Osteocyte (in vitro differentiated cells): ENCODE measurements at places on chromosomes 2 and 18. TPM values are rescaled to one million over a fixed set of nuclear protein-coding genes. Genes with fewer than 3 reads are reported as not detected.

- no peaks in the 10 kb centered on the region for H3K4me1 ChIP-seq
- H3K27me3 ChIP-seq: peaks cover 36% of the 10 kb centered on the region
- H3K36me3 ChIP-seq: no peaks in the 10 kb centered on the region
- no peak for DNase-seq
Measured at GRCh38 chr2:66559672-66560071, 124.7 kb downstream of the MEIS1 start.

SLC16A14 gene
- total RNA-seq: 18.9 and 21.6 TPM in 2 replicates

C2orf78 gene
- total RNA-seq: not detected in 2 replicates

CENPO gene
- total RNA-seq: 12.7 and 12.8 TPM in 2 replicates

- H3K27ac ChIP-seq: no peak overlapping the region
- H3K27me3 ChIP-seq: no peaks in the 10 kb centered on the region
- no peaks in the 10 kb centered on the region for H3K4me1 ChIP-seq
- H3K36me3 ChIP-seq: peaks cover 32% of the 10 kb centered on the region
- H3K4me3 ChIP-seq: no peak overlapping the region
Measured at GRCh38 chr2:231357048-231357447, 38.5 kb upstream of the B3GNT7 start.

SPDYA gene
- 0.62 and 1.2 TPM in 2 replicates for total RNA-seq

SNED1 gene
- total RNA-seq: 17.6 and 19.4 TPM in 2 replicates

DNA sequence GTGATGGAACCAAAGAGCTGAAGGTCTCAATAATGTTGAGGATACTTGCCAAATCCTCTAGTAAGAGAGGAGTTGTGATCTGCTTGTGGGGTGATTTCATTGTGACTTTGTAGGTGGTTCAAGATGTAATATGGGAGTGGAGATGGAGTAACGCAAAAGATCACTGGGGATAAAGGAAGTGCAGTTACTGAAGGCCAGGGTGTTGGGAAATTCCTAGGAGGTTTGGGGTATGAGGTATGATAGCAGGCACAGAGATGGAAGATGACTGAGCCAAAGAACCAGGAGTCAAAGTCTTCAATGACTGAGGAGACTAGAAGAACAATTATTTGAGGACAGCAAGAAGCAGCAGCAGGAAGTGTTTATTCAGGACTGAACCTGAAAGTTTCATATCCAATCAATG, 222.6 kb downstream of the NCKAP5 start:
- no peaks in the 10 kb centered on the region for H3K4me1 ChIP-seq
- H3K27me3 ChIP-seq: peaks cover 3% of the 10 kb centered on the region
- no peak overlapping the region for H3K27ac ChIP-seq
- H3K4me3 ChIP-seq: no peak overlapping the region

DNA sequence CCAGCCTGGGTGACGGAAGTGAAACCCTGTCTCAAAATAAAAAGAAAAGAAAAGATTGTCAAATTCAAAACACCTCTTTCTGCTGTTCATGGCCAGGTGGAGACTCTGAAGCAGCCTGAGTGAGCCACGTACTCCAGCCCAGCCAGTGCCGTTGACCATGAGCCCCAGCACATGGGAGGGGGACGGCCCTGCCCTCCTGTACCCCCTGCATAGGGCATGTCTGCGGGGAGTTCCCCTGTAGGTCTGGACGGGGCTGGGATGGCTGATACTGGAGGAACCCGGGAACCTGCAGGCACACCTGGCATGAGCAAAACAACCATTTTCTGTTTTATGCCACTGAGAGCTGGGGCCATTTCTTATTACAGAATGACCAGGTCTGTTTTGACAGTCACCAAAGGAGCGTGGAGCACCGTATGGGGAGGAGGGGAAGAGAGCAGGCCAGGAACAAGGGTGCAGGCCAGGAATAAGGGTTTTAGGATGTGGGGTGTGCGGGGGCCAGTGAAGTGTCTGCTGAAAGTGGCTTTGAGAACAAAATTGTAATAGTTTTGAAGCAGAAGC, 30.1 kb downstream of the TMEM18 start:
- H3K36me3 ChIP-seq: no peaks in the 10 kb centered on the region
- H3K27ac ChIP-seq: no peak overlapping the region
- DNase-seq: peak; percentile 80
- no peak overlapping the region for H3K4me3 ChIP-seq

DNA sequence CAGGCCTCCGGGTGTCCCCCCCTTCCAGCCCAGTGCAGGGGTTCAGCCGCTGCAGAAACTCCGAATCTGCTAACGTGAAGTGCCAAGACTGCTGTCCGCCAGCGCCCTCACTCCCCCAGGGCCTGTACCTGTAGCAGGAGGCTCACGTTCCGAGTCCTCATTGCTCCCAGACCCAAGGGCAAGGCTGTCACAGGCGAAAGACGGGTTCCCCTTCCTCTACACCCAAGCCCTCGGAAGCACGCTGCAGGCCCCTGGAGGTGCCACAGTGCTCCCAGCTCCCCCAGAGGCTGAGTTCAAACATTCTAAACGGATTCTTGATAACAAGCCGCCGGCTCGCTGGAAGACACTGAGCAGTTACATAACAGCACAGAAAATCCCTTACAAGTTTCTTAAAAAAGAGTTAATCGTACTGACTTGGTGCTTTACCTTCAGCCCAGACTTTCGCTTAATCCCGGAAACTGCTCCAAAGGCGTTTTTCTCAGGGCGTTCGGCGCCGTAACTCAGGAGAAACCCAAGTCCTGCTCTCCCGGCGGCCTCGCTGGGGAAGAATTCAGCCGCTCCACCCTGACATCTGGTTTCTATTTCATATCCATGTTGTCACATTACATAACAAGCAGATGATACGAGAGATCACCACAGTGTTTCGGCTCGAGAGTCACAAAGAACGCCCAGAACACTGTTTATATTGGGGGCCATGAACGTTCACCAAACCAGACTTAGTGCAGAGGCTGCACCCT, 92.0 kb downstream of the HDAC4 start:
- no peaks in the 10 kb centered on the region for H3K36me3 ChIP-seq
- no peak for DNase-seq
- H3K27me3 ChIP-seq: no peaks in the 10 kb centered on the region
- peaks cover 26% of the 10 kb centered on the region for H3K4me1 ChIP-seq
- H3K27ac ChIP-seq: peak overlapping the region; percentile 92

PXDN gene
- total RNA-seq: 459 and 488 TPM in 2 replicates

GRCh38 chr2:56334622-56335021, 150.8 kb downstream of the CCDC85A start:
- no peaks in the 10 kb centered on the region for H3K27me3 ChIP-seq
- no peaks in the 10 kb centered on the region for H3K36me3 ChIP-seq
- DNase-seq: no peak
- H3K4me1 ChIP-seq: no peaks in the 10 kb centered on the region
- H3K27ac ChIP-seq: no peak overlapping the region

FSIP2 gene
- 3.4 and 3.5 TPM in 2 replicates for total RNA-seq

MGAT4A gene
- 0.38 TPM in 1 of 2 replicates, not detected in the other for total RNA-seq

DNA sequence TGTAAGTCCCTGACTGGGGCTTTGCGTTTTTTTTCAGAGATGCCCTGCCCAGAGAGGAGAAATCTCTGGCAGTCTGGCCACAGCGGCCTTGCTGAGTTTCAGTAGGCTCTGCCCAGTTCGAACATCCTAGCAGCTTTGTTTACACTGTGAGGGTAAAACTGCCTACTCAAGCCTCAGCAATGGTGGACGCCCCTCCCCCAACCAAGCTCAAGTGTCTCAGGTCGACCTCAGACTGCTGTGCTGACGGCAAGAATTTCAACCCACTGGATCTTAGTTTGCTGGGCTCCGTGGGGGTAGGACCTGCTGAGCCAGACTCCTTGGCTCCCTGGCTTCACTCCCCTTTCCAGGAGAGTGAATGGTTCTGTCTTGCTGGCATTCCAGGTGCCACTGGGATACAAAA, 31.7 kb downstream of the L3MBTL4 start:
- no peak overlapping the region for H3K27ac ChIP-seq
- H3K36me3 ChIP-seq: no peaks in the 10 kb centered on the region
- H3K4me3 ChIP-seq: no peak overlapping the region
- no peaks in the 10 kb centered on the region for H3K4me1 ChIP-seq

WDR43 gene
- 39.8 and 42.4 TPM in 2 replicates for total RNA-seq

DNA sequence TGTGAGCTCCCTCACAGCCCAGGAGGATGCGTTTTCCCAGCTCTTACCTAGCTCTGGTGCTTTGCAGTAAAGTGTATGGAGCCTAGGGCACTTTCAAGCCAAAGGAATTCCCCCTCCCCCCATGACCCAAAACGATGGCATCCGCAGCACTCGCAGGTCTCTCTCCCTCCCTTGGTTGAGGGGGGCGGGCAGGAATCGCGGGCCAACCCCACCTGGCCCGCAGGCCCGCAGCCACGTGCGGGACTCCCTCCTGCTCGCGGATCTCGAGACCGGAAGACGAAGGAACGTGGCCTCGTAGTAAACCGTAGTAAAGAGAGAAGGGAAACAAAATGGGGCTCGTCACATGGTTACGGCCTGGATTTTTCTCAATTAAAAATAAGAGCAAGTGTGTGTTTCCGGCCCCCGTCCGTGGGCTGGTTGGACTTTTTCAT, 8.5 kb downstream of the IRS1 start:
- H3K27ac ChIP-seq: peak overlapping the region; percentile 89
- H3K36me3 ChIP-seq: peaks cover 4% of the 10 kb centered on the region
- H3K4me3 ChIP-seq: peak overlapping the region; percentile 72
- DNase-seq: no peak

COBLL1 gene
- total RNA-seq: 8.9 and 11.3 TPM in 2 replicates

DNA sequence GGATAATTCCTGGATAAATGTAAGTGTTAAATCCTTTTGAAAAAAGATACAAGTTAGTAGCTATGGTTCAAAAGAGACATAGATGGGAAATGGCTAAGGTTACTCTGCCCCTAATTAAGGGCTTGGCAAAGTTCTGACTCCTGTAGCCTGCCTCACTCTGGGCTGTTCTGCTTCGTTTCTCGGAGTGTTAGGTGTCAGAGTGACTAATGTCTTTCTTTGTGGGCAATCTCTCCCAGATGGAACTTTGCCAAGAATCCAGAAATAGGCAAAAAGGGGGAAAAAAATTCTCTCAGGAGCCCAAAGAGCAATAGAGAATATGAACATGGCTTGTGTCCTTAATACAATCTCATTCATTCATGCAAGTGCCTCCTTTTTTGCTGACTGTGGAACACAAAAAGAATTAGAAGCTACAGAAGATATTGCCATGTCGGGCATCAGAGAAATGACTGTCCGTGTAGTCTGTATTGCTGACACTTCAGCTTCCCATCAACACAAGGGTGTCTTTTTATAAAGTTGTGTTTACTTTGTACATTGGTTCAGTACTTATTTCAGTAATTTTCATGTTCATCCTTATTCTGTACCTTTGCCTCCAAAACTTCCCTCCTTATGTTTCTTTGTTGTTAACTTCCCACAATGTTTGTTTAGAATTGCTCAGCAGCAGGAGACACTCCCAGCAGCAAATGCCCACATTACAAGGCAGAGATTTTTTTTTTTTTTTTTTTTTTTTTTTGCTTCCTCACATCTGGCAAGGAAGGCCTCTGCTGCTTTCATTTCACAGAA, 134.0 kb downstream of the FTCDNL1 start:
- H3K4me3 ChIP-seq: no peak overlapping the region
- no peak for DNase-seq
- H3K27ac ChIP-seq: no peak overlapping the region
- no peaks in the 10 kb centered on the region for H3K4me1 ChIP-seq

GRCh38 chr2:220703279-220703678, 868.8 kb downstream of the EPHA4 start:
- H3K36me3 ChIP-seq: no peaks in the 10 kb centered on the region
- no peak overlapping the region for H3K27ac ChIP-seq
- no peaks in the 10 kb centered on the region for H3K27me3 ChIP-seq

- H3K27me3 ChIP-seq: peaks cover 20% of the 10 kb centered on the region
- no peaks in the 10 kb centered on the region for H3K36me3 ChIP-seq
- no peak overlapping the region for H3K27ac ChIP-seq
- peak; percentile 78 for DNase-seq
- H3K4me3 ChIP-seq: no peak overlapping the region
Measured at GRCh38 chr2:98390571-98391476, 44.6 kb downstream of the CNGA3 start.

DNA sequence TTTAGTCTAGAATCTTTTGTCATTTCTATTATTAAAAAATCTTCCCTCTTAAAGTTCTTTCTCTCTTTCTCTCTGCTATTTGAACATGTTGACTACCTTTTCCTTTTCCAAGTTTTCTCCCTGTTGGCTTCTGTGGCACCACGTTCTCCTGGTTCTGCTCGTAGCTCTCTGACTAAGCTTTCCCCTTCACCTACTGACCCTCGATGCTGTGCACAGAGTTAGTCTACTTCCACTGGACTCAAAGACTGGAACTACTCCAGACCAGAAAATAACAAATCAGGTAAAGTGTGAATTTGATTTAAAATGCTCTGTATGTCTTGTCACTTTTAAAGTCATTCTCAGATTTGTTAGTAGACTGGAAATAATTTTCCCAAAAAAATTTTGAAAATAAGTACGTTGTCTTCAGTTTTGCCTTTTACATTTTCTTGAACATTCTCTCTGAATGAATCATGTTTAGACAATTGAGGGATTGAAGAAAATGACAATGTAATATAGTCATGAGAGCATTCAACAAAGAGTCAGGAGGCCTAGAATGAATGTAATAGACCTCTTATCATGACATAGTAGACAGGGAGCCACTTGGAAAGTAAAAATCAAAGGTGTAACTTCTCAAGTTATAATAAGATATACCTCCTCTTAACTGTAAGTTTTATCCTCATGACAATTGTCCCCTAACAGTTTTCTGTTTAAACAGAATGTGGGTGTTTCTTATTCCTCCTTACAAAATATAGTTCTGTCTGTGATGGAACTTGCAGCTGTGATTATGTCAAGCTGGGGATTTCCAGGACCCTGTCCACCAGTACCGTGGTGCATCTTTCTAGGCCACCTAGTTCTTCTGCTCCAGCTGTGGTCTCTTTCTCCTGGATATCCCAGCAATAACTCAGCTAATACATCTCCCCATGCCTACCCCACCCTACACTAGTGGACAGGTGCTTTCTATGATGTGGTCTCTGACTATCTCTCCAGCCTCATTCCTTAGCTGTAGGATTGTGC, 25.5 kb downstream of the ITPRID2 start:
- H3K27me3 ChIP-seq: no peaks in the 10 kb centered on the region
- H3K4me3 ChIP-seq: no peak overlapping the region
- H3K27ac ChIP-seq: peak overlapping the region; percentile 40
- DNase-seq: no peak
- H3K36me3 ChIP-seq: peaks cover 62% of the 10 kb centered on the region
- H3K4me1 ChIP-seq: peaks cover 8% of the 10 kb centered on the region

GRP gene
- total RNA-seq: not detected in 2 replicates

DNA sequence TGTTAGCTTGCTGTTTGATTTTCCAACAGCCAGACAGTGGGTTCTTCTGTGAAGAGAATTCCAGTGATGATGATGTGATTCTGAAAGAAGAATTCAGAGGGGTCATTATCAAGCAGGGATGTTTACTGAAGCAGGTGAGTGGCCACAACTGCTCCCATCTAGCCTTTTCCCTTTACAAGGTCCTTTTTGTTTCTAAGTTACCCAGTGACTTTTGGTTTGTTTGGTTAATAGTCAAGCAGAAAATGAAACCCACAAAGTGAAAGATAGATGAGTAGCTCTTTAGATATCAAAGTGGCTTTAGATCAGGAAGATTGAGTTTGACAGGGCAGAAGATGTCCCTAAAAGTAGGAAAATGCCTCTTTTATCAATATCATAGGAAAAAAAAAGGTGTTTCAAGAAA, 23.3 kb downstream of the PLEK start:
- no peak overlapping the region for H3K4me3 ChIP-seq
- no peaks in the 10 kb centered on the region for H3K4me1 ChIP-seq
- no peak for DNase-seq

ALPG gene
- not detected in 2 replicates for total RNA-seq

ARHGEF33 gene
- total RNA-seq: 0.48 and 0.65 TPM in 2 replicates
